ENCODE measurements at places on chromosomes 6 and 20. TPM values are rescaled to one million over a fixed set of nuclear protein-coding genes. Genes with fewer than 3 reads are reported as not detected.

Gene HLA-DRA
- not detected for total RNA-seq

Gene TRMT6
- total RNA-seq, result 42.4 TPM

Gene SPATA25
- 0.28 TPM for total RNA-seq

Gene NR2E1
- total RNA-seq, result 0.03 TPM

Gene TNFRSF6B
- 0.67 TPM for total RNA-seq

Gene C6orf15
- not detected for total RNA-seq
